ENCODE measurements at places on chromosomes 7 and 10.

DNA sequence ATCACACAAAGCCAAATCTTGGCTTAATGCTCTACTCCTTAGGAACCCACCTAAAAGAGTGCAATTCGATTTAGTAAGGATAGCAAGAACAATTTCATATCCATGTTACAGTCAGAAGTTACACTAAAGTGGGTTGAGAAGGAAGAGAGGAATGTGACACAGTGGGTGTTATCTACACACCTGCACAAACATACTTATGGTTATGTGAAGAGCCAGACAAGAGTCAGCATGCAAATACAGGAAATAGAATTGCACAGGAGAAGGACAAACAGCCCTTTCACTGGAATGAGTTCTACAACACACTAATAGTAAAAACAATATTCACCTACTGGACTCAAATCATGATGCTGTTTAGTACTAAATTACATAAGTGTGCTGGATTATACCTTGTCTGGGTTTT is 262.8 kb downstream of the DGKB start:
- peak; percentile 61 for DNase-seq

GRCh38 chr7:120860156-120860555 is 2.2 kb upstream of the TSPAN12 start:
- no peak for DNase-seq

DNA sequence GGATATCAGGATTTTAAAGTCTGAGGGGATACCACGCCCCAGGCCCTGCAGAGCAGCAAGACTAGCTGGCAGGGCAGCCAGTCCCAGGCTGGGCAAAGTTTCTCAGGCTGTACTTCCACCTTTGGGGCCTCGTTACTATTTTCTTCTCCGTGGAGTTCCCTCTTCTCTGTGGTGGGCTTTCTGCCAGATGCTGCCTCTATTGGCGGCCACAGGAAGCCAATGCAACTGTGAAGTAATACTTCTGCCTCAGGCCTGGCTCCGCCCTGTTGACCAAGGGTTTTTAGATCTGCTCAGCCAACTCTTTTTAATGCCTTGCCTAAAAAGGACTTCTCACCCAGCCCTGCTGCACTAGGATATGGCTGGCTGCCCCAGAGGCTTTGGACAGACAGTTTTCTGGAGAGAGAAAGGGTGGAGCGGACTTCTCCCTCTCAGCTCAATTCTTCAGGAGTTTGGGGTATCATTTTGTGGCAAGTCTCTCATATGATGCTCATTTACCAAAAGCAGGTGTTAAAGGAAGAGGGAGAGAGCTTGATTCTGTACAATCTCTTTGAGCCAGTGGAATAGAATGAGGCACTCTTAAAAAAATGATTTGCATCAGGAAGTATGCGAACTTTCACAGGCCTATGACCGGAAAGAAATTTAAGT is 67.4 kb downstream of the HHEX start:
- peak; percentile 54 for DNase-seq

- DNase-seq, result no peak
These were observed 14.3 kb downstream of the MUC12 start for GRCh38 chr7:100983451-100984187.

GRCh38 chr10:49741108-49741995 is 20.8 kb downstream of the OGDHL start:
- DNase-seq, result no peak

DNA sequence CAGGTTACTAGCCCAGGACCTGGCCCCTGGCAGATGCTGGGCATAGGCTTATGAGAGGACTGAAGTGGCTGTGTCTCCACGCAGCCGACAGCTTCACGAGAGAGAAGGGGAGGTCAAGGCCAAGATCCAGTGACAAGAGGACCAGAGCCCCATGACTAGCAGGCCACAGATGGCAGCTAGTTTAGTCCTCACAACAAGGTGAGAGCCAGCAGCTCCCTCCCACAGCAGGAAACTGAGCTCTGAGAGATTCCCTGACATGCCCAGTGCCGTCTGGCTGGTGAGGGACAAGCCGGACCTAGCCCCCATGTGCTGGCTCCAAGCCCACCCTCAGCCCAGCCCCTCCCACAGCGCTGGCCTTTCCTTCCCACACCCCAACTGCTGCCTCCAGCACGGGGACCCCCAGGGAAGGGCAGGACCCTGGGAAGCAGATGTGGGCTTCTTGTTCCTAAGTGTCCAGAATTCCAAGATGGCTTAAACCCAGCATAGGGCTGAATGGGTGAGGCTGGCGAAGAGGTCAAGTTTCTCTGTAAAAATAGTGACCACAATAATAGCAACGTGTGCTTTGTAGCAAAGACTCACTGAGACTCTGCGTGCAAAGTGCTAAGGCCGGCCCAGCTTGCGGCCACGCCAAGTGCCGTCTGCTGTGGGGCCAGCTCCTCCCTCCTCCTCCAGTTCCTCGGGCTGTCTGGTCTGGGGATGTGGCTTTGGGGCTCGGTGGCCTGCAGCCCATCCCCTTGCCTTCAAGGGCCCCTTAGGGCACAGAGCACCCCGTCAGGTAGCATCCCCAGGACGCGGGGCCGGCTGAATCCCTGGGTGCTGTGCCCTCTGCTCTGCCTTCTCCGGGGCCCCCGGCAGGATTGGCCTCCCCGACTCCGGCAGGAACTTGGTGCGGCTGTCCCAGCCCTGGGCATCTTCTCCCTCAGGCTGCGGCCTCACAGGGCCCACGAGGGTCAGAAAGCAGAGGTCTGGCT is 7.8 kb upstream of the FAM20C start:
- DNase-seq, result no peak

DNA sequence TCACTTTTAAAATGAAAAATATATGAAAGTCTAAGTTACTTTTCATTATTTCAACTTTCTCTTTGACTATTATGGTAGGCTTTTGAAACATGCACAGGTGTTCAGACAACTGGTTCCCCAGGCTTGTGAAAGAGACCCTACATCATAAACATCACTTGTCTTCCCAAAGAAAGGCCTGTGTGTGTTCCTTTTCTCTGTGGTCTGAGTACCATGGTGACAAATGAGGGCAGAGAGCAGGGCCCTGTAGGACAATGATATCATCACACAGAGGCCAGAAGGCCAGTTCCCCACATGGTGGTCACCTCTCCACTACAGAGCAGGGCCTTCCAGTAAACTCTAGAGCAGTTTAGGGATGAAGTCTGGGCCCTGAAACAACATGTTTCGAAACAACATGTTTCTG is 288.8 kb downstream of the USP6NL start:
- DNase-seq, result no peak

GRCh38 chr10:119947300-119947699 is 54.8 kb downstream of the SEC23IP start:
- DNase-seq, result no peak

GRCh38 chr10:1666147-1666546 is 71.2 kb downstream of the ADARB2 start:
- no peak for DNase-seq

- no peak for DNase-seq
These were observed 11.9 kb downstream of the PIK3AP1 start for GRCh38 chr10:96708456-96708855.

DNA sequence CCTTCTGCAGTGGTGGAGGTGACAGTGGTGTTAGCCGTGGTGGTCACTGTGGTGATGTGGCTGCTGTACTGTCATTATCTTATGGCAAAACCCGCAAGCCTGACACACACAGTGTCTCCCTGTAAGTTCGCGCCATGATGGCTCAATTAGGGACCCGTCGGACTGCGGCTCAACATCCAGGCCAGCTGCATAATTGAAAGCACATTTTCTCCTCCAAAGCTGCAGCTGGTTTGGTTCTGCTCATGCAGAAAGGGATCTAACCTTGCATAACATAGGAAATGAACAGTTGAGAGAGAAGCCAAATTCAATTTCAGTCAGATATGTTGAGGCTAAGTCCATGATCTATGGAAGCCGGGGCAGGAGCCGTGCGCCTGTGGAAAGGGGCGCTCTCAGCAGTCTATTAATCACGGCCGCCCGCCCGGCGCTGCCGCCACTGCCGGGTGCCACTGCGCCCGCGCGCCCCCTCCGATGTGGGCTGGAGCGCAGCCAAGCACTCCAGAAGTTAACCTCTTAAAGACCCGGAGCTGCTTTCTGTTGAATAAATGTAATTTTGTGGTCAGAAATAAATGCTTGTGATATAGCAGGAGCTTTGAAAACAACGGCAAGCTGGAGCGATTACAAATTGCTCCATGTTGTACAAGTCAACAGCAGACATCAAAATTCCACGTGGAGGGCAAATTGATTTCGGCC is 227.7 kb downstream of the CUX1 start:
- peak; percentile 87 for DNase-seq

DNA sequence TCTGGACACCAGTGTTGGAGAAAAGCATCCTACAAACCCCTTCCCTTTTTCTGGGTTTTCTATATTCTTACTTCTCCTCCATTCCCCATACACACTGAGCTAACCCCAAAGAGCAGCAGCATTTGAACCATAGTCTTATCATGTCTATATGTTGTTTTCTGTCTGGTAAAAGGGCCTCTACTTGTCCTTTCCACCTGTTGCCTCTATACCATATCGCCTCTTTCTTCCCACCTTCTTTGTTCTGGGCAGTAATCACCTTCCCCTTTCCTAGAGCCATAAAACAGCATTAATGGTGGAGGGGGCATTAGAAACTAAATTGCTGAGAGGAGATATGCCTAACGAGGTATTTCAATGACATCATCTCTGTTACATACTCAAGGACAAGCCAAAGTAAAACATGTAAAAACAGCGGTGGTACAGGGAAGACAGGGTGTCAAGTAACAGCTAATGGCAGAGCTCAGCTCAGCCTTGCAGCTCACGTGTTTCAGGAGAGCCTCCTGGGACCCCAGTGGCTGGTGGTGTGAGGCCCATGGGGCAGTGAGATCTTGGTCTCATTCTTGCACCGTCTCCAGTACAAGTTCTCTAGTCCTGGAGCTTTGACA is 20.6 kb downstream of the NPY start:
- DNase-seq, result peak; percentile 62

DNA sequence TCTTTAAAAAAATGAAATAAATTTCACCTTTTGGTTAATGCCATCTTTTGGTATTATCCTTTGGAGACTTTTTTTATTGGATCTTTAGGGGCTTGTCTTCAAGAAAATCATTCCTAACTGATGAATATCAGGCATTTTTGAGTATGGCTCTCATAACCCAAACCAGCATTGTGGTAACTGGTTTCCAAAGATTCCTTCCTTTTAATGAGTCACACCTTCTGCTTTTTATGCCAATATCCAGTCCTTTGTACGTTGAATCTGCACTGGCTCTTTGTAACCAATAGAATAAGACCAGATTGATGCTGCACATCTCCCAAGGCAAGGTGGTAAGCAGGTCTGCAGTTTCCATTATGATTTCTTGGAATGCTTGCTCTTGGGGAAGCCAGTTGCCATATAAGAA is 89.1 kb downstream of the GPR158 start:
- no peak for DNase-seq

GRCh38 chr10:88388324-88388723 is 194.8 kb downstream of the RNLS start:
- DNase-seq, result no peak

DNA sequence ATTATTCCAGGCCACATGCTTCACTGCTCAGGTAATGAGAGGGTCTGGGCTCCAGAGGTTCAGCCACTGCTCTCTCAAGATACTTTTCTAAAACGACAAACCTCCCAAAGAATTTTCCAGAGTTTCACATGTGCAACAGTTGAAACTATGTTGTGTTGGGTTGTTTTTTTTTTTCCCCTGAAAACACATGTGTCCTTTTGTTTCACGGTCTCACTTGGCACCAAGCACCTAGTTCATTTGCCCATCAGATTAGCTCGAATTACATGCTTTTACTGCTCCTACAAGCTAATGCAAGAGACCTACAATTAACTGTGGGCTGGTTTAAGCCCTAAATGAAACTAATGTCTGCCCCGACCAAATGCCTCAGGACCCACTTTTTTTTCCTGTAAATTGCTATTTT is 313.3 kb downstream of the FGFR2 start:
- DNase-seq, result peak; percentile 81
